ENCODE measurements at places on chromosomes 7 and 10. TPM values are rescaled to one million over a fixed set of nuclear protein-coding genes. Genes with fewer than 3 reads are reported as not detected.

DNA sequence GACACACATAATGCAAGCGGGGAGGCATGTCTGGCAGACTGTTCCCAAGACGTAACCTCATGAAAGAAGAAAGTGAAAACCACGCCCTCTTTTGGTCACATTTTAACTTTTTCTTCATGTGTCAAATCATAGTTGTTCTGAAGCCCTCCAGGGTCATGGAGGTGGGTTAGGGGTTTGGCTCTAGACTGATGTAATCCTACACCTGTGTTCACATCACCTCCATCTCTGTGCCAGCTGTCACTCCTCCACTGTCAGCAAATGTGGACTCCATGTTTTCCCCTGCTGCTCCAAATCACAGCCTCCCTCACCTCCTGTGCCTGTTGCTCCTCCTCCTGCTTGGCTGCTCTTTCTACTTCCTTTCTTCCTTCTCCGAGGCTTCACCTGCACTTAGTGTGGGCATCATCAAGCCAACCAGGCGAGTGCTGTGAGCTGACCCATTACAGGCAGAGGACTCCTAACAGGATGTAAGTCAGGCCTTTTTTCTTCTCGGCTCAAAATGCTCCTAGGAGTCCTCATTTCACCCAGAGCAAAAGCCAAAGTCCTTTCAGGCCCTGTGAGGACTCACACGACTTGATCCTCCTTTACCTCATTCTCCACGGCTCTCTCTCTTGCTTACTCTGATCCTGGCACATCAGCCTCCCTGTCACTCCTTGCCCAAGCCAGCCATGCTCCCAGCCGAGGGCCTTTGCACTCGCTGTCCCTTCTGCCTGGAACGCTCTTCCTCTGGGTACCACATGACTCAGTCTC is 66.4 kb upstream of the IFRD1 start:
- no peak for DNase-seq

SEC23IP gene
- 45.0 TPM for total RNA-seq

GRM3 gene
- total RNA-seq, result not detected

SPDYE5 gene
- not detected for total RNA-seq

- DNase-seq, result no peak
Observed at GRCh38 chr10:103737735-103738367, 117.5 kb downstream of the SH3PXD2A start.

GRCh38 chr10:101393378-101393777 is 39.4 kb downstream of the BTRC start:
- DNase-seq, result no peak

EGR2 gene
- 4.0 TPM for total RNA-seq

PRKCQ gene
- 0.38 TPM for total RNA-seq

GRCh38 chr7:36287371-36288241 is 102.1 kb upstream of the ANLN start:
- no peak for DNase-seq

GRCh38 chr10:16184096-16184597 is 252.7 kb upstream of the PTER start:
- no peak for DNase-seq

- DNase-seq, result no peak
Observed at GRCh38 chr7:28032738-28033380, 147.7 kb downstream of the JAZF1 start.

- DNase-seq, result no peak
Observed at GRCh38 chr7:158666401-158666800, 38.2 kb downstream of the NCAPG2 start.

DNA sequence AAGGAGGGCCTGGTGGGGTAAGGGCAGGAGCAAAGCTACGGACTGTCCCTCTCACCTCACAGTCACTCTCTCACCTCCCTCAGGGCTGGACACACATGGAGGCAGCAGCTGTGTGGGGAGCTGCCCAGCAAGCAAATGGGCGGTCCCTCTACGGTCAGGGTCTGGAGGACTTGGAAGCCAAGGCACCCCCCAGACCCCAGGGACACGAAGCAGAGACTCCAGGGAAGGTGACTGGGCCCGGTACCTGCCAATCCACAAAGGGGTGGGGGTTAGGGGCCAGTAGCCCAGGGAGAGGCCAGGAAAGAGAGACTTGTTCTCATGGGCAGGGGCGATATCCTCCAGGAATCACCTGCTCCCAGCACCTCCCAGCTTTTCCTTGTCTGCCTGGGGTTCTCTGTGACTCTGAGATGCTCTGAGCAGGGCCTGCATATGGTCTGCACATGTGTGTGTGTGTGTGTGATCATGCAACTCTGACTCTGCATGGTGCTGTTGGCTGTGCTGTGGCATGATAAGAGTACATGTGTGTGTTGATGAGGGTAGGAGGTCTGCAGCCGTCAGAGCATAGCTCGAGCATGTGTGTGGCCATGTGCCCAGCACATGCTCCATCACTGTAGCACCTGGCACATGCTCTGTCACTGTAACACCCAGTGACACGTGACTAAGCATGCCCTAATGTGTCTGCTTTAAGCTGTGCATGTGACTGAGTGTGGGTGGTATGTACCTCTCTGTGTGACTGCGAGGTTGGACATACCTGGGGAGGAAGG is 4.6 kb upstream of the LDB3 start:
- no peak for DNase-seq

DNA sequence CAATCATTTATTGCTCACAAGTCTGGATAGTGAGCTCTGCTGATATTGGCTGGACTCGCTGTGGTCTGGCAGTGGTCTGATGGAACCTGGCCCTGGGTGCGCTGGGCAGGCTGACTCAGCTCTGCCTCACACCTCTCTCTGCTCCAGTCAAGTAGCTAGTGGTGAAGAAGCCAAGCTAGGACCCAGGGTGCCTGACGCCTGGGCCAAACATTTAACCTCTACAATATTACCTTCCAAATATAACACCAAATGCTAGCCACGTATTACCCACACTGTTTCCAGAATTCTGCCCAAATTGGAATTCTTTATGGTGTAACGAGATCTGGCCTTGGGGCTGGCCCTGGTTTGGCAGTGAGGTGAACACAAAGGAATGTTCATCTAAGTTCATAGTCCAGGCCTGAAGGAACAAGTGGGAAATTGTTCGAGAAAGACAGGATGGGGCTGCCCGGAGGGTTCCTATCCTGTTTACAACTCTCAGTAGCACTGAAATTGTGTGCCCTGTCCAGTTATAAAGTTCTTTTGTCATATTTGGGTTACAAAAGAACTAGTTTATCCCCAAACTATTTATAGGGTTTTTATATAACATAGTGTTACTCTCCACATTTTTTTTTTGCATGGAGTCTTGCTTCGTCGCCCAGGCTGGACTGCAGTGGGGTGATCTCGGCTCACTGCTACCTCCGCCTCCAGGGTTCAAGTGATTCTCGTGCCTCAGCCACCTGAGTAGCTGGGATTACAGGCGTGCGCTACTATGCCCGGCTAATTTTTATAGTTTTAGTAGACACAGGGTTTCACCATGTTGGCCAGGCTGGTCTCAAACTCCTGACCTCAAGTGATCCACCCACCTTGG is 16.3 kb downstream of the OR2AE1 start:
- DNase-seq, result peak; percentile 89

SERPINE1 gene
- 240 TPM for total RNA-seq

DNA sequence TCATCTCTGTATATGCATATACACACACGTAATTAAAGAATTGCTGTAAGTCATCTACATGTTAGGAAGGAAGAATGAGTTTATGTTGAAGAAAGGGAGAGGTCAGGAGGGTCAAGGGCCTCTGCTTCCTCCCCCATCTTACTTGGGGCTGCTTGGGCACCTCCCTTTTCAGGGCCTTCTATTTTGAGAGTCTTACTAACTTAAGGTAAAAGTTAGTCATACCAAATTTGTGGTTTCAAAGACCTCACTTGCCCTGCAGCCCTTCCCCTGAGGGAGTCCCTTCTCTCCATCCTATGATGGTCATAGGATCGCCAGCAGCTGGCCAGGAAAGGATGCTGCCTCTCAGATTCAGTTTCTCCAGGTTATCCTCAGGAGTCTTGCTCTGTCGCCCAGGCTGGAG is 2.6 kb downstream of the PLEKHS1 start:
- no peak for DNase-seq

GRCh38 chr7:36916116-36916515 is 191.8 kb upstream of the AOAH start:
- DNase-seq, result no peak

CCM2 gene
- 31.8 TPM for total RNA-seq

PFKP gene
- total RNA-seq, result 216 TPM

GRCh38 chr7:55077561-55078410 is 59.0 kb downstream of the EGFR start:
- DNase-seq, result no peak

GRCh38 chr7:12647364-12648219 is 39.8 kb upstream of the ARL4A start:
- no peak for DNase-seq

DNA sequence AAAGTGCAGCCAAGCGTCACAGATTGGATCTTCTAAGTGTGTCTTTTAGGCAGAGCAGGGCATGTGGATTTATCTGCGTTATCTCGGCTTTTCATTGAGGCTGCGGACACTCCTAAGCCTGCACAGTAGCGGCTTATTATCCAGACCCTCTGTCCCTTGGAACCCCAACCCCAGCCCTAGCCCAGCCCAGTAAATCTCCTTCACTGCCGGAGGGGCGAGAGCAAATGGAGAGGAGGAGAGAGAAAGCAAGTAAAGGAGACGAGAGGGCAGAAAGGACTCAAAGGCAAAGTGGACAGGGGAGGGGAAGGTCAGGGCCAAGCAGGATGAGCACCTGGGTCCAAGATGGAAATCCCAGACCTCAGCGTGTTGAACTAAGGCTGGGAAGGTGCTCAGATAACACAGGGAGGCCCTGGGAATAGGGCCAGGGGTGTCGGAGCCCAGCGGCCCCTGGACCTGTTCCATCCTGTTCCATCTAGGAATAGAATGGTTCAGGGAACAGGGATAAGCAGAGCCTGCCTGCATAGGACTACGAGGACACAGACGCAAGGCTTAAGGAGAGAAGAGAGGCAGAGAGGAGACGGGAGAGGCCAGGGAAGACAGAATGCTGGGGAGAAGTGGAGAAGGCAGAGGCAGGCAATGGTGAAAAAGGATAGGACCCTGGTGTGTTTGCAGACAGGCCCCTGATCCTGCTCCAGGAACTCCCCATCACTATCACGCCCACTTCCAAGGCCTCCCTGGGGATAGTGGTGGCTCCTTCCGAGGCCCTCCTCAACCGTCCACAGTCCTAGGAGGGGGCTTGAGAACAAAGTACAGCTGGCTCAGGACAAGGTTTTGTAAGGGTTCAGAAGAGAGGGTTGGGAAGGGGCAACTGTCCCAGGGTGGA is 99.6 kb downstream of the CHST15 start:
- DNase-seq, result peak; percentile 64

TAS2R4 gene
- 1.5 TPM for total RNA-seq

ELN gene
- 354 TPM for total RNA-seq

DNA sequence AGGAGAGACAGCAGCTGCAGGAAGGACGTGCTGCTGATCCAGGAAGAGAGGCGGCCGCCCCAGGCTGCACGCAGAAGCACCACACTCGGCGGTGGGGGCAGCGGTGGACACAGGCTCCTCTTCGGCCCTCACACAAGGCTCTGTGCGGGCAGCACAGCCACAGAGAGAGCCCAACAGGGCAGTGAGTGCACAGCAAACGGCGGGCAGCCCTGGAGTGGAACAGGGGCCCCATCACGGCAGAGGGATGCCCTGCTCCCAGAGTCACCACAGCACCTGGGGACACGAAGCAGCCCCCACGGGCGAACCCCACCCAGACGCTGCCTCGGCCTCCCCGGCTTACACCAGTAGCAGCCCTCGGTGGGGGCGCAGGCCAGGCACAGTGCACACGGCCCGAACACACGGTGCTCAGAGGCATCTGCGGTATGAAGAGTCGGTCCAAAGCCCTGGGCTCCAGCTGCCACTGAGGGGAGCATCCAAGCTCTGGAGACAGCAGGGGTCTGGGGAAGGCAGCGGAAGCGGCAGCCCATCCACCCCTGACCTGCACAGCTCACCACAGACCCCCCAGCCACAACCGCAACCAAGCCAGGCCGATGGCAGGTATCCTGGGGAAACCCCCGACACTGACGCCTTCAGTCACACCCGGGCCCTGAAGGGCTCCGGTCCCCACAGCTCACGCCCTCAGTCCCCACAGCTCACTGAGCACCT is 16.8 kb downstream of the NUDT1 start:
- DNase-seq, result no peak

CCDC146 gene
- 12.9 TPM for total RNA-seq

TMEM168 gene
- total RNA-seq, result 18.7 TPM

GPER1 gene
- 5.5 TPM for total RNA-seq

All from posterior vena cava (tissue), 2 donors.